ENCODE measurements at places on chromosomes 7 and 10.

DNA sequence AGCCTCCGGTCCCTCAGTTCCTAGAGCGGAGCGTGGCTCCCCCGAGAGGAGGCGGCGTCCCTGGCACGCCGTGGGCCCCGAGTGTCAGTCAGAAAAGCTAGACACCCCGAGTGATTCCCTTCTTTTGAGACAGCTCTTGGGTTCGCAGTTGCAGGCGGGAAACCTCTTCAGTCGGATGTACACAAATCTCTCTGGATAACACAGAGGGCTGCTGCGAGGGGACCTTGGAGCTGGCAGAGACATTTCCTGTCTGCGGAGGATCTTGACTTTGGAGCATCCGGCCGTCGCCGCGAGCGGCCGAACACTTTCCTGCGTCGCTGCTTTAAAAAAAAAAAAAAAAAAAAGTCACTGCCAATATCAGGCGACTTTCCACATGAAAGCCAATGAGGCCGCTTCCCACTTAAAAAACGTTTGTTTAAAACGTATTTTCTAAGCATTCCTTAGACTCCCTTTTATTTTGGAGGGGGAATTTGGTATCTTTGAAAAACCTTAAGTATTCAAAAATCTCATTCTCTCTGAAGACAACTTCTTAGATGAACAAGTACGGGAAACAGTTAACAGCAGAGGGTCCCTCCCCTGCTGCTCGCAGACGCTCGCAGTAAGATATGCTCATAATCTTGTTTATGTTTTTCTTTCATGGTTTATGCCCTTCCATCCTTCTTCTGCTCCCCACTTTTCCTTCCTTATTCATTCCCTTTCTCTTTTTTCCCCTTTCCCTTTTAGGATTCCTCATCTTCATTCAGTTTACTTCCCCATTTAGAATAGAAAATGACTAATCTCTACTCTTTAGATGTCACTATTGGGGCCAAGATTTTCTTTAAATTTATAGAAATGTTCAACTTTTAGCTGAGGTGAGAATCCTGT is 10.0 kb downstream of the HHEX start:
- peak; percentile 87 for DNase-seq

GRCh38 chr7:64999165-65000004 is 7.1 kb downstream of the ERV3-1 start:
- peak; percentile 89 for DNase-seq

- DNase-seq = no peak
Observed at GRCh38 chr7:43248961-43249822, 136.7 kb downstream of the HECW1 start.

- no peak for DNase-seq
Observed at GRCh38 chr10:21030091-21030490, 133.0 kb upstream of the NEBL start.

DNA sequence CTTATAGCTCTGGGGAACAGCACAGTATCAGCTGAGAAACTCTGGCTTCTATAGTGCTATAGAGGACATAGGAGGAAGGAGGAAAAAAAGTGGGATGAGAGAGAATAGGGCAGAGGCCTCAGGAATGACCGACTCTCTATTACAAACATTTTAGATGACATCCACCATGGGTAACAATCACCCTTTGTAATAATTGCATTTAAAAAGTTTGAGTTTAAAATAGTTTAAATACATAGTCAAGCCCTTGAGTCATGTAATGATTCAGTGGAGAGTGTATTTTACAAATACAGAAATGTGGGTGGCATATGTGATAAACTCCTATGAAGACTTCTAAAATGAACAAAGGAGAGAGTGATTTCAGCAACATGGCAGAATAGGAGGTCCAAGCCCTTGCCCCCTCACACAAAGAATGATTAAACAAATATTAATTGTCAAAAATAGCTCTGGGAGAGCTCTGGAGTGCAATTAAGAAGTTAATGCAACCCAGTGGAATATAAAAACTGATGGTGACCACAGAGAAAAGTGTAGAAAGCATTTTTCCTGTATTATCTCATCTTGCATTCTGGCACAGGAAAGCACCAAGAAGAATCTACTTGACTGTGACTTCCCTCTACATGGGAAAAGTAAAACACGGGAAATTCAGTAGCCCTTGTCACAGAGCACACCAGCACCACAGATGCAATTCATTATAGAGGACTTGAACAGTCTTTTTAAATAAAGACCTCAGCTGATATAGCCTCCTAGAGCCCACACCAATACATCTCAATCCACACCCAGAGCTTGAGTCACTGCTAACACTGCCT is 569.0 kb upstream of the SORCS1 start:
- DNase-seq = no peak
